ENCODE measurements at places on chromosomes 7 and 10. TPM values are rescaled to one million over a fixed set of nuclear protein-coding genes. Genes with fewer than 3 reads are reported as not detected.

ARL4A gene
- 44.8 TPM for total RNA-seq

CALCR gene
- total RNA-seq, result 0.24 TPM

MDFIC gene
- 46.3 TPM for total RNA-seq

PSD gene
- 5.3 TPM for total RNA-seq

AIFM2 gene
- total RNA-seq, result 9.7 TPM

HYAL4 gene
- not detected for total RNA-seq

GPR15LG gene
- total RNA-seq, result not detected

EBLN1 gene
- total RNA-seq, result not detected

NEUROD6 gene
- not detected for total RNA-seq

INSYN2A gene
- total RNA-seq, result not detected

SLC25A28 gene
- total RNA-seq, result 50.1 TPM

ZP3 gene
- total RNA-seq, result not detected

Measured in lower lobe of right lung (tissue), 2 donors.